NCI-H187 (cell line): ENCODE measurements at places on chromosomes 16 and 17.

GRCh38 chr16:998211-998610 lies 16.6 kb downstream of the SOX8 start:
- DNase-seq, result no peak

GRCh38 chr16:13607289-13607688 lies 312.7 kb upstream of the ERCC4 start:
- no peak for DNase-seq

DNA sequence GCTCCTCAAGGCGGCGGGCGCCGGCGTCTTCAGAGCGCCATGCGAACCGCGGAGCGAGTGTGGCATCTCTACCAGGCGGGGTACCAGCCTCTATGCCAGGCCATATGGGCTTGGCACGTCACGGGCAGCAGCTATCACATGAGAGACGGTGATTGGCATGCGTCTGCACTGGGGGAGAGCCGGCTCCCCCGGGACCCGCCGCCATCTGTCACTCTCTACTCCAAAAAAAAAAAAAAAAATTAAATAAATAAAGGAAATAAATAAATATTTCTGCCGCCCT lies at the start of gene NEUROD2:
TSS of gene NEUROD2 (minus strand) at position 70 of the 280 bp plus-strand sequence. CDS start 1,321 bp downstream, outside the sequence.
- DNase-seq, result no peak

- DNase-seq, result peak; percentile 17
These were observed 204.1 kb upstream of the CIBAR2 start for GRCh38 chr16:85316321-85316919.

DNA sequence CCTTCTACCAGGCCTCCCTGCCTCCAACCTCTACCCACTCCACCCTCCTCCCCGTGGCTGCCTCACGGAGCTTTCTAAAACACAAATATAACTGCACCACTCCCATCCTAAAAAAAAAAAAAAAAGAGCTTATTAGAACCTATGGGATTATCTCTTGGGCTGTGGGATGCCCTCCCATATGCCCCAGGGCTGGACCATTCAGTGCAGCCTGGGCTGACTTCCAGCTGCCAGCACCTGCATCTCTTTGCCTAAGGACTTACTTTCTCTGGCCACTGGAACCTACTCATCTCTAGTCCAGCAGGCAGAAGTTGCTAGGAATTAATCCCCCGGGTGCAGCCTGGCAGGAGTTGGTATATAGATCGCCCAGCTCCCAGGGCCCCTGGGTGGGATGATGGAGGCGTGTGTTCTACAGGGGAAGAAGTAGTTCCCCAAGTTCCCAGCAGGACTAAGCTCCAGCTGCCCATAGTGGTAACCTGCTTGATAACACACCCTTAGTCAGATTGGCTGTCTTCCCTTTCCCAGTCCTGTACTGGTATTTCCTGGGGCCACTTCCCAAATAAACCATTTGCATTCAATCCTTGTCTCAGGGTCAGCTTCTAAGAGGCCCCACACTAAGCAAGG lies 10.3 kb downstream of the MPP3 start:
- DNase-seq, result no peak

DNA sequence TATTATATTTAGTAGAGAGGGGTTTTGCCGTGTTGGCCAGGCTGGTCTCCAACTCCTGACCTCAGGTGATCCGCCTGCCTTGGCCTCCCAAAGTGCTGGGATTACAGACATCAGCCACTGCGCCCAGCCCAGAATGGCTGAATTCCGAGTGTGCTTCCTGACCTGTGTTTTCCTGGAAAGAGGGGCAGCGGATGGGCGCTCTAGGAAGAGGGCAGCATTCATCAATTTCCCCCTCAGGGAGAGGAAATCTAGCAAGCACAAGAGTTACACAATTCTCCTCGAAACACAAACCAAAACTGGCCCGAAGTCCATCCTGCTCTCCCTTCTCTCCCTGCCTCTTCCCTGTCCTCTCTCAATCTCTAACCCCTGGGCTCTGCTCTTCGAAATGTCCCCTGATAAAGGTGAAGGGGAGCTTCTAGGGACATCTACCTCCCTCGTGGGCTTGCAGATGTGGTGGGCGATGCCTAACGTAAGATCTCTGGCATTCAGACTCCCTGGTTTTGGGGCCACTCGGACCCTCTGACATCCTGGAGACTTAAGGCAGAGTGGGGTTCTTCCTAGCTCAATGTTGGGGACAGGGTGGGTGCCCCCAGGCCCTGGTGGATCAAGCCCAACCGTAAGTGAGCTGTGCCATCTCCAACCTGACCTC lies 1.0 kb downstream of the IL27 start:
- DNase-seq, result no peak

GRCh38 chr17:75601057-75601987 lies 13.7 kb downstream of the MYO15B start:
- peak; percentile 35 for DNase-seq

DNA sequence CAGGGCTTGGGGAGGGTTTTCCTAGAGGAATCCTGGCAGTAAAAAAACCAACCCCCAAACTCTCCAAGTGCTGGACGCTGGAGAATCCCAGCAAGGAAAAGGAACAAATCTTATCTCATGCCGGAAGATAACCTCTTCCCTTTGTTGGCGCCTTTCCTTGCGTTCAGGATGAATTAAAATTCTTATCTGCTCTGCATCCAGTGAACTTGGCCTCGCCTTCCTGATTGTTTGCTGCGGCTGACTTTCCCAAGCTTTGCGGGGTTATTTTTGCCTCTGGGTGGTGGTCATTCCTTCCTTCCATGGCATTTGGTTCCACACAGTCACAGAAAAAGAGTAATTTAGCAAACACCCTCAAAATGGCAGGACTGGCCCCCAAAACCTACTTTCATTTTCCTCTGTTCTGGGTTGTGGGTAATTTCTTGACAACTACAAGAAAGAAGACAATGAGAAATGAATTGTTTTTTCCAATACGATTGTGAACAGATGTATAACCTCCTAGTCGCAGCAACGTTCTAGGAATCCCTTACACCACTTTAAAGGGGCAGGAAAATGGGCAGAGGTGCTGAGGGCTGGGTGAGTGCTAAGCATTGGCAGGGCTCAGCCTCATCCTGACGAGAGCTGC lies 77.8 kb downstream of the MRC2 start:
- no peak for DNase-seq
